ENCODE measurements at places on chromosomes 2 and 18.

DNA sequence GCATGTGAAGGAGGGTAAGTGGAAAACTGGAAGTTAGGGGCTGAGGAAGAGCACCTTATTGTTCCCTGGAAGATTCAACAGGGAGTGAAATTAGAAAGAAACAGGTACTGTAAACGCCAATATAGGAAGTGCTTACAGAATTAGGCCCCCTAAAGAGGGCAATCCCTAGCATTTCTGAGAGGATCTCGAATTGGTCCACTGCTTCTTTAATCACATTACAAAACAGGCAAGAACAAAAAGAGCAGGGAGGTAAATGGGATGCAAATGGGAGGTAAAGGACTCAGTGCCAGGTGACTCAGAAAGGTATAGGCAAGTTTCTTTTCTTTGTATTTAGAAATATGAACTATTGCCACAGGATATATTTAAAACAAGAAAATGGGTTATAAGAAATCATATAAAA lies 116.4 kb upstream of the FANCL start:
- no peak for DNase-seq

- peak; percentile 32 for DNase-seq
These were observed 51.3 kb downstream of the RNF144A start for GRCh38 chr2:6968319-6969100.

DNA sequence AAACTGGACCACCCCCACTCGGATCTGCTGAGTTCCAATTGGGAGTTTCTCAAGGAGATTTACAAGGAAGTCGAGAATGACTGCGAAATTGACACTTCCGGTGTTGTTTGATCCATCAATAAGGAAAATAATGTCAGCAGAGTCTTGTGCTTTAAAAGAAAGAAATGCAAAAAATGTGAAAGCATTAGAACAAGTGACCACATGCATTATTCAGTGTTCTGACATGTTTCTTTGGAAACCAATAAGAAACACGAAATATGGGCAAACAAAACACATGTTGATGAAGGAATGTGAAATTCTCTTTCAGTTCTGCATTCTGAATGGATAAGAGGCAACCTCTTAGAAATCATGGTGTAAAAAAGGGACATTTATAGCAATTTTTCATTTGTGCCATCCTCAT lies 25.9 kb downstream of the COL6A3 start:
- no peak for DNase-seq

- no peak for DNase-seq
These were observed 85.8 kb upstream of the HPCAL1 start for GRCh38 chr2:10216677-10217488.

DNA sequence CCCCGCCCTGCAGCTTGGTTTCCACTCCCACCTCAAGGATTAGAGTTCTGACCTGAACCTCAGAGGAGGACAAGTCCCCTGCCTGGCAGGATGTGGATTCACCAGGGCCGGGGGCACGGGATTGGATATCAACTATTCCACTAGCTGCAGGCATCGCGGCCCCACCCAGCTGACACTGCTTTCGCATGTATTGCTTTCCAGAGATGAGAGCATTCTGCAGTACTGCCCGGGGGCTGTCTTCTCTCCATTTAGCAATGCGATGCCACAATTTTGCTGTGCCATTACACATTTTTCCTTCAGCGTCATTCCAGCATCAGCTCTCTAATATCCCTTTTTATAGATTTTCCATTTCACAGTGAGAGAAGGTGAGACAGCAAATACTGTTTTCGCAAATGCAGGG lies 42.0 kb downstream of the CTIF start:
- DNase-seq = no peak

- no peak for DNase-seq
These were observed 217.2 kb downstream of the LDLRAD4 start for GRCh38 chr18:13435586-13436333.

DNA sequence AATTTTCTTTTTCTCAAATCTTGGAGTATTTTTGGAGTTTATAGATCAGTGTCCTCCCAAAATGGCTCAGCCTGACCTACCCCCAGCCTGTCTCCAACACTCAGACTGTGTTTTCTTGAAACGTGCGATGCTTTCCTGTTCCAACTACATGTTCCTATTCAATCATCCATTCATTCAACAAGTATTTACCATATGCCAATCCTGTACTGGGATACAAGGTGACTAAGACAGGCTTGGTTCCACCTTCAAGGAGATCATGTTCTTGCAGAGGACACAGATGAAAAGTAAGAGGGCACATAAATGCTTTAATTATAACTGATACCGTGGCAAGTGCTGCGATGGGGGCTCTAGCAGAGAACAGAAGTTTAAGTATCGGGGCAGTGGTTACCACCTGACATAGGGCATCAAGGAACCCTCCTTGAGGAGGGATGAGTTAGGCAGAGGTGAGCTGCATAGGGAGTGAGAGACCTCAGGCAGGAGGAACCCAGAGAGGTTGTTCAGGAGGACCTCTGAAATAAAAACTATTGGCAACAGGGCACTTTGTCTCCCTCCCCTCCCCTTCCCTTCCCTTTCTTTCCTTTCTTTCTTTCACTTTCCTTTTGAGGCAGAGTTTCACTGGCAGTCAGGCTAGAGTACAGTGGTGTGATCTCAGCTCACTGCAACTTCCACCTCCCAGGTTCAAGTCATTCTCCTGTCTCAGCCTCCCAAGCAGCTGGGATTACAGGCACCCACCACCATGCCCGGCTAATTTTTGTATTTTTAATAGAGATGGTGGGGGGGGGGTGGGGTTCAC lies 469.0 kb downstream of the EPHA4 start:
- DNase-seq = no peak

DNA sequence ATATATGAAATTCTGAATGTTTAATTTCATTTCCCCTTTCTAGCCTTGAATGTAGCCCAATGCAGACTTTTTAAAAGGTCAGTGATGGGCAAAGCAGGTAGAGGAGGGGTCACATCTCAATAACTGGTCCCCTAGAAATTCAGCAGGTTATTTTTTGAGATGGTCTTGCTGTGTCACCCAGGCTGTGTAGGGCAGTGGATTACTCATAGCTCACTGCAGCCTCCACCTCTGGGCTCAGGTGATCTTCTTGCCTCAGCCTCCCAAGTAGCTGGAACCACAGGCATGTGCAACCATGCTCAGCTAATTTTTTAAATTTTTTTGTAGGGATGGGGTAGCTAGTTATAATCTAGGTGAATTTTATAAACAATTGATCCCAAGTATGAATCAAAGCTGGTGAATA lies 8.8 kb downstream of the IAH1 start:
- DNase-seq = no peak

GRCh38 chr2:204060841-204061240 lies 124.3 kb downstream of the ICOS start:
- DNase-seq = no peak

DNA sequence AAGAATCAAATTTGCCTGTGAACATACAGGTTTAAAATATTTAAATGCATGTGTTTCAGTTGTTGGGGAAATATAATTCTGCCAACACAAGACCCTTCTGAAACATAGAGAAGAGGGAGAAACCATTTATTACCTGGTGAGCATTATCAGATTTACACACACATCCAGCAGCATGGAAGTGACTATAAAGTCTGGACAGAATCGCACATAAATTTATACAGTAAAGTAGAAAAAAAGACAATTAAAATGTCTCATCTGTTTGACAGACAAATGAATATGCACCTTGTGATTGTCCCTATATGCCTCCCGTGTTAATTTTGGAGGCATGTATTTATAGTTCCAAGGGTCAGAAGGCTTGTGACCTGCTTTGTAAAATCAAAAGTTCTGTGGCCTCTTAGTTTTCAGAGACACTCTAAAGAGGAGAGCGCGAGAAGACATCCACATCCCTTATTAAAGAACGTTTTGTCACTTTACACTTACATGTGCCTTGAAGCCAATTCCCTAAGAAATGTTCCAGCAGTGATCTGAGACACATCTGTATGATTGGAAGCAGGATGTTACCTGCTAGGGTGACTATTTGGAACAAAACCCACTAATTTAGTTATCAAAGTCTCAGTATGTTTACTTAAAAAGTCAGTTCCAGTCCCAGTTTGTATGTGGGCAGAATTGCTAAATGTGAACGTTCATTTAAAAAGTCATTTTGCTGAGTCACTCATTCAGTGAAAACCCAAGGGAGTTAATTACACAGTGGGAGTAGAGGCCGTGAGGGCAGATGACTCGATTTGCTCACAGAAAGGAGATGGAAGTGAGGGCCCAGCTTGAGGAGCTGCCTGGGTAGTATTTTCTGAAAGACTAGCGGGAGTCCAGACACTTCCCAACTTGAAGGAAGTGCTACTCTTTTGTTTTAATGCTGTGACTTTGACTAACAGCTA lies 527.6 kb upstream of the MEX3C start:
- no peak for DNase-seq

GRCh38 chr2:42216694-42217093 lies 47.5 kb downstream of the EML4 start:
- DNase-seq = no peak

- DNase-seq = no peak
These were observed 420.1 kb upstream of the ZNF804A start for GRCh38 chr2:184178229-184178628.

Measured in hippocampal formation (tissue), 2 donors.